Colonic mucosa (tissue), 4 donors: ENCODE measurements at places on chromosomes 3 and 15. TPM values are rescaled to one million over a fixed set of nuclear protein-coding genes. Genes with fewer than 3 reads are reported as not detected.

- DNase-seq, result no peak
These were observed 57.3 kb downstream of the GPR171 start for GRCh38 chr3:151145713-151146070.

DNA sequence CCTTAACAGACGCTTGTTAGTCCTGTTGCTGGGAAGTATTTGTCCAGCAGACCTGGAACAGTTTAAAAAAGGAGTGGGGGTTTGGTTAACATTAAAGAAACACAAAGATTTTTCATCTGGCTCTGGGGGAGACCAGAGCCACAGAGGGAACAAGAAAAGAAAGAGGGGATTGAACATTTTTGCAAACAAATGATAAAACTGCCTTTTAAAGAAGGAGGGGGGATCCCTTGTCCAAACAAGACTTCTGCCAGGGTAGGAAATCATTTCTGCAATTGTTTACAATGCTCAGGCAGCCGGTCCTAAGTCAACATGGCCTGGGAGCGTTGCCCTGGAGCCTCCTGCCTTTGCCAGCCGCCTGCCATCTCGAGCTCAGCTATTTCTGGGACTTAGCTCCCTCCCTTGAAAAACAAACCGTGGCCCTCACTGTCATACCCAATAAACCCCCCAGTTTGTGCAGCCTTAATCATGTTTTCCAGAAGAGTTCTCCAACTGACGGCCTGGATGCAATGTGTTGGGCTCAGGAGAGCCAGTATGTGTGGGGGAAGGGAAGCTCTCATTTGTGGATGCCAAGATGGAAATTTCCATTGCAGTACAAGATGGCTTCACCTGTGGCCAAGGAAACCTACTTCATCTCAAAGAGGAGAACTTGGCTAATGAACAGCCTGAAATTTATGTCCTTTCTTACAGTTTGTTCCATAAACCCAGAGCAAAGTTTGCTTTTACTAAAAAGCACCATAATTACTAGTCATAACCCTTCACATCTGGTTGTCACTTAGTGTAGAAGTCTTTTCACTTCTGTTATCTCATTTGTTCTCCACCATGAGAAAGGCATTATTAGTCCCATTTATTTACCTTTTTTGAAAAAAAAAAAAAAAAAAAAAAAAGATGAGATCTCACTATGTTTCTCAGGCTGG, 75.9 kb upstream of the RNU6-1 start:
- peak; percentile 82 for DNase-seq

- no peak for DNase-seq
These were observed 612.0 kb downstream of the CADM2 start for GRCh38 chr3:85570819-85571218.

GRCh38 chr3:42119561-42120355, 28.6 kb downstream of the TRAK1 start:
- DNase-seq, result no peak

- DNase-seq, result no peak
These were observed 126.3 kb downstream of the ABHD5 start for GRCh38 chr3:43817064-43817463.

DNA sequence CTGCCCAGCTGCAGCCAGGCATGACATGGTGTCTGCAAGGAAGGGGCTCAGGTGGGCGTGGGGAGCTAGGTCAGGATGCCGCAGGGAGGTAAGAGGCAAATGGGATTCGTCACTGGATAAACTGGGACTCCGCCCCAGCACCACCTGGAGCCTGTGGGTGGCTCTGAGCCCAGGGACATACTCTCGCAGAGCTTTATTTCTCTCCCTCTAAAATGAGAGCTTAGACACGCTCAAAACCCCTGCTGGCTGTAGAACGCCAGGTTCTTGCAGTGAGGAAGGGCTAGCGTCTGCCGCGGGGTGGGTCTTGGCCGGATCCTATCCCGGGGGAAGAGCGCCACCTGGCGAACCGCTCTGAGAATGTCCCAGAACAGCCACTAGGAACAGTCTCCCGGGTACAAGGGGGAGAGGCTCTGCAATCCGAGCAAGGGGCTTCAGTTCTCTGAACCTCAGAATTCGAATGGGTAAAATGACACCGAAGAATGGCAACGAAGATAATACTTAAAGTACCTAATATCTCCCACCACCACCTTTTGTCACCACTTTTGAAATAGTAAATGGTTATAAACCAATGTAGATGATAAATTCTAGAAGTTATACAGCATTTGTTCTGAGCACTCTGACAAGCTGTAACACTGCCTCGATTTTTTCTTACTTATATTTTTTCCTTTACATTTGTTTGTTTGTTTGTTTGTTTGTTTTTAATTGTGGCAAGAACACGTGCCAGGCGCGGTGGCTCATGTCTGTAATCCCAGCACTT, 53.2 kb upstream of the SRGAP3 start:
- peak; percentile 79 for DNase-seq

- DNase-seq, result no peak
These were observed 28.9 kb downstream of the CDAN1 start for GRCh38 chr15:42707873-42708544.

GRCh38 chr3:61315871-61316270, 64.6 kb upstream of the FHIT start:
- no peak for DNase-seq

MORC1 gene
- total RNA-seq, result not detected

GOLGA8Q gene
- not detected for total RNA-seq

GP9 gene
- total RNA-seq, result not detected

SLC28A1 gene
- not detected for total RNA-seq

ALS2CL gene
- total RNA-seq, result 40.3 TPM

TUSC7 gene
- total RNA-seq, result not detected
